Testis (tissue), 5 donors: ENCODE measurements at places on chromosomes 16 and 17. TPM values are rescaled to one million over a fixed set of nuclear protein-coding genes. Genes with fewer than 3 reads are reported as not detected.

PIGQ gene
- polyA plus RNA-seq, result 80.5 TPM

- no peak overlapping the region for H3K4me3 ChIP-seq
- no peaks in the 10 kb centered on the region for H3K4me1 ChIP-seq
- no peaks in the 10 kb centered on the region for H3K36me3 ChIP-seq
- H3K27me3 ChIP-seq, result no peaks in the 10 kb centered on the region
- no peak overlapping the region for H3K27ac ChIP-seq
- peak; percentile 58 for DNase-seq
Measured at GRCh38 chr16:11949527-11949926, 7.7 kb upstream of the NPIPB2 start.

DNA sequence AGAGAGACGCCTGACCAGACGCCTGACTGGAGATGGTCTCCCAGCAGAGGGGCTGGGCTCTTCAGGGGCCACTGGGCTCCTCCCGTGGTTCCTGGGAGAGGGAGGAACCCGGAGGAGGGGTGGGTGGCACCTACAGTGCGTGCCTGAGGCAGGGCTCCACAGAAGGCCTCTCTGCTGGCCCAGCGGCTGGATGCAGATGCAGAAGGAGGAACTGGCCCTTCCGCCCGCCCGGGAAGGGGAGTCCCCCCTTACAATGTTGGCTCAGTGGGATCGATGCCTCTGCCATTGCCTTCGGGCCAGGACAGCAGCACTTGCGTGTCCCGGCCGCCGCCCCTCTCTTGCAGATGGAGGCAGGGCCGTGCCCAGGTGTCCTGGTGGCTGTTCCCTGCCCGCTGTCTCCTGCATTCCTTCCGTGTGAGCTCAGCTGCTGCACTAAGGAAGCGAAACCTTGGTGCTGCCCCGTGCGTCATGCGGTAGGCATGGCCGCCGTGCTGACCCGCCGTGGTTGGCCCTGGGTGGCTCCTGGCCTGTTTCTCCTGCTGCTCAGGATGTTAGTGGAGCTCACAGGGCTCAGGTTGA lies 15.1 kb downstream of the BAIAP2 start:
- no peak overlapping the region for H3K27ac ChIP-seq
- no peaks in the 10 kb centered on the region for H3K36me3 ChIP-seq
- H3K27me3 ChIP-seq, result no peaks in the 10 kb centered on the region
- DNase-seq, result no peak
- H3K4me3 ChIP-seq, result no peak overlapping the region

- H3K36me3 ChIP-seq, result no peaks in the 10 kb centered on the region
- H3K27me3 ChIP-seq, result no peaks in the 10 kb centered on the region
- no peak overlapping the region for H3K4me3 ChIP-seq
- no peak for DNase-seq
- H3K27ac ChIP-seq, result no peak overlapping the region
- H3K4me1 ChIP-seq, result no peaks in the 10 kb centered on the region
Measured at GRCh38 chr16:13613165-13613564, 306.8 kb upstream of the ERCC4 start.

DNA sequence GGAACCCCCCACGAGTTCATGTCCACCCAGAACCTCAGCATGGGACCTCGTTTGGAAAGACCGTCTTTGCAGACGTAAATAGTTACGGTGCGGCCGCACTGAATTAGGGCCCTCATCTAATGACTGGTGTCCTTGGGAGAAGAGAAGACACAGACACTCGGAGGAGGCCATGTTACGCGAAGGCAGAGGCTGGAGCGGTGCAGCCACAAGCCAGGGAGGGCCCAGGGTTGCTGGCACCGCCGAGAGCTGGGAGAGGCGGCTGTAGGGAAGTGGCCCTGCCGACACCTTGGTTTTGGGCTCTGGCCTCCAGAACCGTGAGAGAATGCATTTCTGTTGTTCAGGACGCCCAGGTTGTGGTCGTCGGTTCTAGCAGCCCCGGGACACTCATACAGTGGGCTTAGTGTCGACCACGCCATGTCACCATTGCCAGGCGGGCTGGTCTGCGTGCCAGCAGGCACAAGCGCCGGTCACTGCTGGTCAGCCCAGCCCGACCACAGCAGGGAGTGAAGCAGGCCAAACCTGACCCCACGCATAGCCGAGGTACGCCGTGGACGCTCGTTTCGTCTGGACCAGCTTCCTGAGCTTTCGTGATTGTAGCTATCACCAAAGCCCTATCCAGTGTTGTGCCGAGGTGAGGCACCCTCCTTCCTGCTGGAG lies 10.7 kb upstream of the WDR45B start:
- DNase-seq, result no peak
- no peak overlapping the region for H3K4me3 ChIP-seq
- no peaks in the 10 kb centered on the region for H3K36me3 ChIP-seq
- no peaks in the 10 kb centered on the region for H3K27me3 ChIP-seq
- no peak overlapping the region for H3K27ac ChIP-seq

GRCh38 chr16:64312980-64313379 lies 808.9 kb downstream of the CDH11 start:
- no peaks in the 10 kb centered on the region for H3K36me3 ChIP-seq
- no peak overlapping the region for H3K27ac ChIP-seq
- peaks cover 3% of the 10 kb centered on the region for H3K4me1 ChIP-seq

DNA sequence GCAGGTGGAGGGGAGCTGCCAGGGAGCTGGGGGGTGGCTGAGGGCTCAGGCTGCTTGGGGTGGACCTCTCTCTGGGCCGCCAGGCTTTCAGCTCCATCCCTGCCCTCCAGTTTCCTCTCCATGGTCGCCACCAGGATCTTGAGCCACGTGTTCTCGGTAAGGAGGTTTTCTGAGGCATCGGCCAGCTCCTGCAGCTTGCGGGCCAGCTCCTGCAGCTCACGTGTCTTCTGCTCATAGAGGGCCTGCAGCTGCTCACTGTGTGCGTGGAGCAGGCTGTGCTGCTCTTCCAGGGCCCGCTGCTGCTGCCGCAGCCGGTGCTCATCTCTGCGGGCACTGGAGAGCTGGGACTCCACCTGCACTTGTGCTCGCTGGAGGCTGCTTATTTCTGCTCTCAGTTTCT lies 11.0 kb downstream of the SNN start:
- no peaks in the 10 kb centered on the region for H3K36me3 ChIP-seq
- no peak overlapping the region for H3K4me3 ChIP-seq
- H3K4me1 ChIP-seq, result peaks cover 3% of the 10 kb centered on the region
- H3K27ac ChIP-seq, result no peak overlapping the region

DNA sequence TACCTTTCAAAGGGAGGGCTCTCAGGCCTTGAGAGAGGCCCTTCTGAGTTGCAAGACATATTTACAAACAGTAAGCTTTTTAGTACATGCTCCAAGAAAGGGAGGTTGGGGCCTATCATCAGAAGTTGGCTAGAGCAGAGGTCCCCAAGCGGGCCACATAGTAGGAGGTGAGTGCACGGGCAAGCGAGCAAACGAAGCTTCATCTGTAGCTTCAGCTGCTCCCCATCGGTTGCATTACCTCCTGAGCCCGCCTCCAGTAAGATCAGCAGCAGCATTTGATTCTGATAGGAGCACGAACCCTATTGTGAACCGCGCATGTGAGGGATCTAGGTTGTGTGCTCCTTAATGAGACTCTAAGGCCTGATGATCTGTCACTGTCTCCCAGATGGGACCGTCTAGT lies 26.2 kb downstream of the PRDM7 start:
- no peak for DNase-seq
- H3K4me3 ChIP-seq, result no peak overlapping the region
- H3K27me3 ChIP-seq, result no peaks in the 10 kb centered on the region
